Hypothalamus (tissue), 51 donors: ENCODE measurements at places on chromosomes 7 and 10.

DNA sequence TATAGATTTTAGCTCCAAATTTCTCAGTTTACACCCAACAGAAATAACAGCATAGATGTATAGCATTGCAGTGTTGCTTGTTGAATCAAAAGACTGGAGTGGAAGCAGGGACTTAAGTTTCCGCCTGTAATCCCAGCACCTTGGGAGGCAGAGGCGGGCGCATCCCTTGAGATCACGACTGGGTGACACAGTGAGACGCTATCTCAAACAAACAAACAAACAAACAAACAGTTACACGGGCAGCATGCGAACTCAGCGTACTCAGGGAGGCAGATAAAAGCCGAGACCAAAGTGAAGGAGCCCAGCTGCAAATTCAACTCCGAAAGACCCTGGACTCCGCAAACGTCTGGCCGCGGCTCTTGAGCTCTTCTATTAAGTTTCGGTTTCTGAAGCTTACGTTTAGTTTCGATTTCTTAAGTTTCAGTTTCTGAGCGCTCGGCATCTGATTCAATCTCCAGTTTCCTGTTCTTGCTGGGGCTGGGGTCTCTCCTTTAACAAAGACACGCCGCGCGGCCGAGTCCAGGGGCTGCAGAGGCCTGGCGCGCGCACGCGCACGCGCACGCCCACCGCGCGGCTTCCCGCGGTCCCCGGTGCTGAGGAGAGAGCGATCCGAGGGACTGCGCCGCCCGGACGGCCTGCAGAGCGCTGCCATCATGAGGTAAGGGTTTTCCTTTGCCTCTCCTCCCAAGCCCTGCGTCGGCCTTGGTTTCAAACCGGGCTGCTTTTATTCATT lies at the start of gene IFIT5:
IFIT5 (plus strand) TSS at position 423 of the 733 bp plus-strand sequence; CDS start at position 654, 231 bp downstream.
- no peak for DNase-seq

- DNase-seq: no peak
These were observed 8.1 kb downstream of the DDC start for GRCh38 chr7:50557099-50557498.

DNA sequence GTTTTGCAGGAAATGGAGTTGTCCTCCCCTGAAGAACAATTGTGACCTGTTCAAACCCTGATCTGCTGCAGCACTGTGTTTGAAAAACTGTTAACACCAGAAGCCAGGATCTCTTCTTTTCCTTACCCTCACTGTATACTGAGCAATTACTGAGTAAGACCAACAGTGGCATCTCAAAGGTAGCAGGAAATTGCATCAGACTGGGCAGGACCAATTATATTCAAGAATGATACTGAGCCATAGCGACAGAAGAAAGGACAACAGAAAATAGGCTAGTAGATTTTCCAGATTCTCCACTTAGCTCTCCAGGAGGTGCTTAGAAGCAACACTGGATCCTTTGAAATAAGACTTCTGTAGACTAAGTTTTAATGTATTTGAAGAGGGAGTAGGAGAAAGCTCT lies 57.4 kb upstream of the INHBA start:
- no peak for DNase-seq

GRCh38 chr7:123211545-123211944 lies 11.8 kb upstream of the SLC13A1 start:
- DNase-seq: no peak
